Activated CD8-positive, alpha-beta memory T cell treated with anti-CD3 and anti-CD28 coated beads for 1 hour (primary cell): ENCODE measurements at places on chromosomes 2 and 18.

- DNase-seq, result no peak
Observed at GRCh38 chr18:70620837-70621612, 332.2 kb downstream of the SOCS6 start.

- no peak for DNase-seq
Observed at GRCh38 chr2:15687720-15688119, 96.1 kb downstream of the DDX1 start.

DNA sequence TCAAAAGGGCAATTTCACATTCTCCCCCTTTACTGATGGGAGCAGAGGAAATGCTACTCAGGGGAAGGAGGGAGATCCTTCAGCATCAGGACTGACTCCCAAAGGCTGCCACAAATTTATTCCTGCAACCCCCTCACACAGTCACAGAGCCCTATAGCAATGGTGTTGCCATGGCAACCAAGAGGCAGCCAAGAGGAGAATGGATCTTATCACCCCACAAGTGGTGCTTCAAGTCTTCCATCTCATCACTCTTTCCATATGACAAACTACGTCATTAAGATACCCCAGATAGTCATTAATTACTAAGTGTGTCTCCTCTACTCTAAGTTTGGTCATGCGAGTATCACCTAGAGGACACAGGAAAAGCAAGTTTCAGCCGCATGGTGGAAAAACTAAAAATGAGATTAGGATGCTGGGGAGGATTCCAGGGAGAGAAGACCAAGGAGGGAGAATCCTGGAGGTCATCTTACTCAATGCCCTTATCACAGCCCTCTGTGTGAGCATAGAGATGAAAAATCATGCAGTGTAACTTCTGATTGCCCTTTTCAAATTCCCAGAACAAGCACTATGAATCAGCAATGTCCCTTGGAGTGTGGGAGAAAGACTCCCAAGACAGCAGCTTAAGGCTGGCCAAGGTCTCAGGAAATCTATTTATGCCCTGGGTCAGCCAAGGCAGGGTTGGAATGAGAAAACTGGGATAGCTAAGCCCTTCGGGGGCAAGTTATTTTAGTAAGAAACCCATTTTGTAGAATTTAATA is 885.7 kb upstream of the KLHL29 start:
- no peak for DNase-seq

GRCh38 chr18:68172842-68173549 is 541.9 kb downstream of the TMX3 start:
- no peak for DNase-seq

- DNase-seq, result no peak
Observed at GRCh38 chr2:96775160-96775559, 14.5 kb downstream of the CNNM4 start.

DNA sequence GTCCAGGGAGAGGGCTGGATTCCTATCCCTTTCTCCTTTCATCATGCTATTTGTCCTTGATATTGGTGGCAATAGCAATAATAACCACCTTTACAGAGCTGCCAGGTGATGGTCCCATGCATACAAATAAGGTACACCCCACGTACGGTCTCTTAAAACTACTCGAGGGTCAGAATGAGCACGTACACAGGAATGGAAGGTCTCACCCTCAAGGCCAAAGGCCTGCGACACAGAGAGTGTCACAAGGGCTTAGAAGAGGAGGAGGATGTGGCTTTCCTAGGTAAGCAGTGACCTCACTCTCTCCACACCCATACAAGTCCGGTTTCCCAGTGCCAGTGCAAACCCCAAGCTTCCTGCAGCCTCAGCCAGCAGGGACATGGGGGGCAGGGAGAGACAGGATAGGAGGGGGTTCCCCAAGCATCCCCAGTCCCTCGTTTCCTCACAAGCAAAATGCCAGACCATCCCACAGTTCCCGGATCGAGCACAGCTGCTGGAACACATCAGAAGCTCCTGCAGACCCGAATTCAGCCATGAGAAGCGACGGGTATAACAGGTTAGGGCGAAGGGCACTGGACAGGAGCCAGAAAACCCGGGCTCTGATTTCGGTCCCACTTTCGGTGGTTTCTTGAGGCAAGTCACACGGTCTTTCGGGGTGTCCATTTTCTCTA is 49.2 kb downstream of the PLB1 start:
- DNase-seq, result no peak

DNA sequence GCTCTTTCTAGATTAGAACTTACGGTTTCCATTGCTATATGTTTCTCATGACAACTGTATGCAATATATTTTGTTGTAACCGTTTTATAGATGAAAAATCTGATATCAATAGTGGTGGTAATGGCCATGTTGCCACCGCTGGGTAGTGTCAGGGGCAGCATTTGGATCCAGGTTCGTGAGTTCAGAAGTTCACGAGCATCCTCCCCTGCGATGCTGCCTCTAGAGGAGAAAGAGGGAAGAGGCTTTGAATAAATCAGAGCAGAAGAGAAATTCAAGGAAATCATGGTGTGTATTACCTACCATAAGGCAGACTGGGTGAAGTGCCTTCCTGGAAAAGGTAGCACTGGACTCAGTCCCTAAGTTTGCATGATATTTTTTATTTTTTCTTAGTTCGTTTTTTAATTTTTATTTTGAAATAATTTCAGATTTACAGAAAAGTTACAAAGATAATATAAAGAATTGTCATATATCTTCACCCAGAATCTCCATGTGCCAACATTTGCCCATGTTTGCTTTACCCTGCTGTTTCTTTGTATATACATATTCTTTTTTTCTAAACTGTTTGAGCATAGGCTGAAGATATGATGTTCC is 3.3 kb upstream of the ZBTB7C start:
- DNase-seq, result no peak

- no peak for DNase-seq
Observed at GRCh38 chr18:76805221-76805620, 17.1 kb upstream of the ZNF236 start.

DNA sequence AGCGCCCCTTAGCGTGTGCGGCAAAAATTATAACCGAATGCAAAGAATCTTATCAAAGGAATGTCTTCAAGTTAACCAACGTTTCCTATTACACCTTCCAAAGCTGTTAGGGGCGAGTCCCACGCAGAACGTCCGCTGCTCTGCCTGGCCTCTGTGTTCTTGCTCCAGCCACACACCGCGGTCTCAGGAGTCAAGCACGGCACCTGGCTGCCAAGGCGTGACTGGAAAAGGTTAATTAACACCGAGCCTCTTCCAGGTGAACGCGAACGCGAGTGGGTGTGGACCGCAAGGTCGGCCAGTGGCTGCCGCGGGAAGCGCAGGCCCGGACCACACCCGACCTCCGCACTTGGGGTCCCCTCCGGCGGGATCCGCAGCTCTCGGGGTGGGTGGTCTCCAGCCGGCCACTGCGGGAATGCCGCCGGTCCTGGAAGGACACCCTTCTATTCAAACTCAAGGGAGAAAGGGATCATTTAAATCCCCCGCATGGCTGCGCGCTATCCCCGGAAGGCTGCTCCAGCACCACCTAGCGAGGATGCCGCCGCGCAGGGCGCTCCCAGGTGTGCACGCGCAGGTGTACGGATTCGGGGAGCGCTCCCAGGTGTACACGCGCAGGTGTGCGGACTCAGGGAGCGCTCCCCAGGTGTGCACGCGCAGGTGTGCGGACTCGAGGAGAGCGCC is 830 bp downstream of the CYB5A start:
- DNase-seq, result no peak

- no peak for DNase-seq
Observed at GRCh38 chr2:219643788-219644398, 16.5 kb downstream of the SLC4A3 start.

- peak; percentile 9 for DNase-seq
Observed at GRCh38 chr18:59140302-59140885, 710 bp downstream of the SEC11C start.

DNA sequence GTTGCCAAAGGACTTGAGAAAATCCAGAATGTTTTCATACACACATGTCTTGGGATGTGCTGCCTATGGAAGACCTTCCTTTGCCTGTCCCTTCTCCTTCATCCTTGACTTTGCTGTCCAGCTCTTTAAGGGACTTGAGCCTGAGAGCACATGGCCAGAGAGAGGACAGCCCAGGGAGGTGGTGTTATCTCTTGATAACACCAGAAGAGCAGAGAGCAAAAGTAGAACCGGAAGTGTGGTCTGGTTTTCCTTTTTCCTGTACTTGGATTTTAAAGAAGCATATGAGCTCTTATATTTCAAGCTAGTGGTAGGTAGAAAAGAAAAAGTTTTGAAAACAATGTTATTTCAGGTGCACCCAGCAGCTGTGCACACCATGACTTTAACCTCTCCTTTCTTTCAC is 94.1 kb upstream of the ZNF532 start:
- DNase-seq, result no peak

DNA sequence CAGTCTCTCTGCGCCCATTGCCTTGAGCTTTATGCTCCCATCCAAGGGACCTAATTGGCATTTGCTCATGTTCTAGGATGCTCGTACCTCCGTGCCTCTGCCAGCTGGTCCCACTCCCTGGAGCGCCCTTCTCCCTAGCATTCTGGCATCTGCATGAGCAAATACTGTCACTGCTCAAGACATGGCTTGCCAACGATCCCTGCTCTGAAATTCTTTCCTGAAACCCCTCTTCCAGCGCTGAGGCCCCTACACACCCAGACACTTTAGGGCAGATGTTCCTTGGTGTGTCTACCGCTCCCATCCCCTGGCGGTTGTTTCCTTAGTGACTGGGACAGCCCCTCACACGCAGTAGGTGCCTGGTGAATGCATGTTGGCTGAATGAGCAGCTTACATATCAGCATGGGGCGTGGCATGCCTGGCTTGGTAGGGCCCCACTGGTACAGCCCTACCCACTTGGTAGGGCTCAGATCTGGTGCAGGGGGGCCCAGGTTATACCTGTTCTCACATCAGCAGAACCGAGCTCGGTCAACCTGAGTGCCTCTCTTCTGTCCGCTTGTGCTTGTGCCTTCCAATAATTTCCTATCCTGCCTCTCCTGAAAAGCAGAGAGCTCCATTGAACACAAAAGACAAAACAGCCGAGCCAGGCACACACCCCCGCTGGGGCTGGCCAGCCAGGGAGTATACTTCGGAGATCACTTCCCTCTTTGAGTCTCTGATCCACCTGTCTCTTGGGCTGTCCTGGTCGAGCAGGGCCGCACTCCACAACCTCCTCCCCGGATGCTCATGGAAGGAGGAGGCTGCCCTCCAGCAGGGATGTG is 59.2 kb downstream of the INHBB start:
- DNase-seq, result no peak

- DNase-seq, result no peak
Observed at GRCh38 chr2:172702451-172702850, 33.2 kb upstream of the RAPGEF4 start.

DNA sequence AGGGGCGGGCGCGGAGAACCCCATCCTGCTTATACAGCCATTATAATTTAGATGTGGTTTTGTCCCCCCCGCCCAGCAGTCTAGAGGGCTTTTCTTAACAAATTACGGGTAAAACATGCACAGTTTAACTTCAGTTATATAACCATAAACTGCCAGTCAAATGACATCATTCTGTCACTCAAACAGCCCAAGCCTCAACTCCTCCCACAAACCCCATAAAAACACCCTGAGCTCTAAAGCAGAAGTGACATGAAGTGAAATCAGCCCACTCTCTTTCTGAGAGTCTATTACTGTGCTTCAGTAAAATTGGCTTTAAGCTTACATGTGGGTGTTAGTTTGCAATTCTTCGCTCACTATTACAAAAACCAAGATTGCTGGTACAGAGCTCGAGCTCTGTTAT is 705.1 kb upstream of the GCFC2 start:
- no peak for DNase-seq

DNA sequence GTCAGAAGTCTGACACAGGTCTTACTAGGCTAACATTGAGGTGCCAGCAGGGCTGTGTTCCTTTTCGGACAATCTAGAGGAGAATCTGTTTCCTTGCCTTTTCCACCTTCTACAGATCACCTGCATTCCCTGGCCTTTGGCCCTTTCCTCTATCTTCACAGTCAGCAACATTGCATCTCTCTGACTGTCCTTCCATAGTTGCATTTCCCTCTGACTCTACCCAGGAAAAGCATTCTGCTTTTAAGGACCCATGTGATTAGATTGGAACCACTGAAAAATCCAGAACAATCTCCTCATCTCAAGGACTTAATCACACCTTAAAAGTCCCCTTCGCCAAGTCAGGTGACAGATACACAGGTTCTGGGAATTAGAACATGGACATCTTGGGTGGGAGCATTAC is 181.5 kb downstream of the SLC8A1 start:
- no peak for DNase-seq

DNA sequence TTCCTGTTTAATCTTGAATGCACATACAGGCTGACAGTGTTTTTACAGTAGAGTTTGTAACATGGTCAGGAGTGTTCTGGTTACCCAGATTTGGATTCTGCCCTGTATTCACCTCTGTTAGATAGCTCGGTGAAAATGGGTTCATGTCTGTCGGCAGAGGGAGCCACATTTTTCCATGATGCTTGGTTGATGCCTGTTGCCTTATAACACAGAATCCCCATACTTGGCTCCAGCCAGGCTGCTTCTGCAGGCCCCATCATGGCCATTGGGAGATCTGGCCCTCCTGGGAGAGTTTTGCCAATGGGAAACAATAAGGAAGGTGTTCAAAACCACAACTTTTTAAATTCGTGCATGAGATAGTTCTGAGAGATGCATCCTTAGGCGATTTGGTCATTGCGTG is 78.1 kb downstream of the WDSUB1 start:
- DNase-seq, result no peak

DNA sequence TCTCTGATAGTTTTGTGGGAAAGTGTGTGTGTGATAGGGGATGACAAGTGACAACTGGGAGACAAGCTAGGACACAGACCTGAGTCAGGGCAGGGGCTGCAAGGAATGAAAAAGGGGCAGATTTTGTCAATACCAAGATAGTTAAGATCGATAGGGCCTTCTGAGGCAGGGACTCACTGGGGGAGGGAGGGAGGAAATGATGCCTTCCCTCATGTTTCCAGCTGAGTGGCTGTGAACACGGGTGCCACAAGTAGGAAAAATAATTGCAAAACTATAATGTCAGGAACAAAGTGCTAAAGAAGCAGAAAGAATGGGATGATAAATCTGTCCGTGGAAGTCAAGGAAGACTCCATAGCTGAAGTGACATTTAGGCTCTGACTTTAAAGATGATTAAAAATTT is 24.2 kb downstream of the CDH2 start:
- DNase-seq, result no peak

DNA sequence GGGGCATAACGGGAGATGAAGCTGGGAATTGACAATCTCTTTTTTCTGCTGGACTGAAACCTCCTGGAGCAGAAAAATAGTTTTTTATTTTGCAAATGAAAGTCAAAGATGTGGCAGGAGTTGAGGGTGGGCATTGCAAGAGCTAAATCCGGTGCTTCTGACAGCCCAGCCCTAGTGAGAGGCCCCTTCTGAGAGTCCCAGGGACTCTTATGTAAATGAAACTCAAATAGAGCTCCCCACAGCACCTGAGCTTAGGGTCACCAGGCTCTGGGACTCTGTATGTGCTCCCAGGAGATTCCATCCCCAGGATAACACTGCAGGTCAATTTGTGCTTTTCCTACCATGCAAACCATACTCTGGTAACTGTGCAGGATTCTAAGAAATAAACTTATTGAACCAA is 192.8 kb downstream of the ANKRD30B start:
- DNase-seq, result no peak

GRCh38 chr2:102788885-102789260 is 27.0 kb downstream of the TMEM182 start:
- DNase-seq, result no peak
